ENCODE measurements at places on chromosomes 3 and 15. TPM values are rescaled to one million over a fixed set of nuclear protein-coding genes. Genes with fewer than 3 reads are reported as not detected.
A peak's percentile ranks its signal among the peaks of the same experiment; 100 is the strongest.

Gene TGM5
- not detected for total RNA-seq

Gene ITIH1
- total RNA-seq, result not detected

GRCh38 chr3:139187648-139188047 lies 143.0 kb upstream of the PRR23C start:
- no peak overlapping the region for H3K4me3 ChIP-seq
- no peaks in the 10 kb centered on the region for H3K36me3 ChIP-seq
- no peaks in the 10 kb centered on the region for H3K4me1 ChIP-seq
- H3K27ac ChIP-seq, result no peak overlapping the region
- no peak for DNase-seq

- no peak for DNase-seq
- no peak overlapping the region for H3K4me3 ChIP-seq
- H3K4me1 ChIP-seq, result no peaks in the 10 kb centered on the region
- no peaks in the 10 kb centered on the region for H3K27me3 ChIP-seq
- H3K27ac ChIP-seq, result no peak overlapping the region
- no peaks in the 10 kb centered on the region for H3K36me3 ChIP-seq
These were observed 24.7 kb downstream of the TRIM71 start for GRCh38 chr3:32842531-32842931.

DNA sequence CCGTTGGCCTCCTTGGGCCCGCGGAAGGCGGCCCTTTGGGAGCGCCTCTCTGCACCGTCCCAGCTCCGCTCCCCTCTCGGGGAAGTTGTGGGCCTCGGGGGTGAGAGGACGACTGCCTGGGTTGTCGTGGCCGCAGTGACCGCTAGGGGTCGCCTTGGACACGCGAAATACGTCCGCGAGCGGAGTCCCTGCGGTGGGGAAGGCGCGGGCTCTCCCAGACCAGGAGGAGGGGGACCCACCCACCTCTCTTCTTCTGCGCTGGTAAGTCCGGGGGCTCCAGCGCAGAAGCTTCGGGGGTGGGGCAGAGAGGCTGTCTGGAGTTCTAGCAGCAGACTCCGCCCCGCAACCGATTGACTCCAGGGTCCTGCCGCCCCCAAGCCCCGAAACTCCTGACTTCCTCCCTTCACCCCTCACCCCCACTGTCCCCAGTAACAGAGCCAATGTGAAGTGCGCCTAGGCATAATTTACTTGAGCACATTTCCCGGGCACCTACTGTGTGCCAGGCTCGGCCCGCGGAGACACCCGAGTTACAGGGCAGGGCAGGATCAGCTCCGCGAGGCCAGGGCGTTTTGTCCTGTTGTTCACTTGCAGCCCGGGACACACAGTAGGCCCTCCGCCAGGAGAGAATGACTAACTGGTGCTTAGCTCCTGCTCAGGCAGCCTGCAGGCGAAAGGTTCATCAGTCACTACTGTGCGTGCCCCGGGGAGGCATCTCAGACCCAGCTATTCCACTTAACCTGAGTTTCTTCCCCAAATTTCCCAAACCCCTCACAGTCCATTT lies 32.8 kb downstream of the DNASE1L3 start:
- no peaks in the 10 kb centered on the region for H3K36me3 ChIP-seq
- H3K27me3 ChIP-seq, result no peaks in the 10 kb centered on the region
- no peak overlapping the region for H3K27ac ChIP-seq
- peak; percentile 99 for DNase-seq
- H3K4me1 ChIP-seq, result no peaks in the 10 kb centered on the region
- H3K4me3 ChIP-seq, result no peak overlapping the region

Gene GPR156
- 0.42 TPM for total RNA-seq

Gene EPHB1
- 4.8 TPM for total RNA-seq

Gene CCPG1
- 108 TPM for total RNA-seq

- H3K27ac ChIP-seq, result no peak overlapping the region
- H3K27me3 ChIP-seq, result no peaks in the 10 kb centered on the region
- no peak for DNase-seq
These were observed 81.9 kb upstream of the CDV3 start for GRCh38 chr3:133491481-133492059.

DNA sequence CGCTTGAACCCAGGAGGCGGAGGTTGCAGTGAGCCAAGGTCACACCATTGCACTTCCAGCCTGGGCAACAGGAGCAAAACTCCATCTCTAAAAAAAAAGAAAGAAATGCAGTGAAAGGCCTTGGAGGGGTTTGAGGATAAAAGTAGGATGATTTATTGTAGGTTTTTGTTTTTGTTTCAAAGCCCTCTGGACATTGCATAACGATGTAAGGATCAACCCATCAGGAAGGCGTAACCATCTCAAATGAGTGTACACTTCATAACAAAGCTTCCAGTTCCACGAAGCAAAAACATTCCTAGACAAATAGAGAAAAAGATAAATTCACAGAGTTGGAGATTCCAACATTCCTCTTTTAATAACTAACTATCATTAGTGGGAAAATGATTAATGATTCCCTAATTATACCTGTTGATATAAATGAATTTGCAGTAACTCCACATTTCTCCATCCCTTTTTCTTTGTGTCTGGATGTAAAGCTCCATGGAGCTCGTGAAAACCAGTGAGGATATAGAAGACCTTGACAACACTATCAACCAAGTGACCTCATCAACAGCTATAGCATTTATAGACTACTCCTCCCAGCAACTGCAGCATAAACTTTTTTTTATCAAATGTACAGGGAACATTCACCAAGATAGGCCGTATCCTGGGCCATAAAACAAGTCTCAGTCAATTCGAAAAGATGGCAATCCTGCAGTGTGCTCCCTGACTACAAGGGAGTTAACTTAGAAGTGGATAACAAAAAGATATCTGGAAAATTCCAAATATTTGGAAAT lies 48.7 kb upstream of the PPP4R2 start:
- no peak overlapping the region for H3K27ac ChIP-seq
- H3K36me3 ChIP-seq, result peaks cover 1% of the 10 kb centered on the region
- H3K4me3 ChIP-seq, result no peak overlapping the region
- H3K4me1 ChIP-seq, result no peaks in the 10 kb centered on the region
- DNase-seq, result no peak

- no peak overlapping the region for H3K27ac ChIP-seq
- H3K27me3 ChIP-seq, result no peaks in the 10 kb centered on the region
- no peak for DNase-seq
These were observed 61.7 kb downstream of the TFDP2 start for GRCh38 chr3:142087676-142088075.

Gene NLGN1
- 15.5 TPM for total RNA-seq

DNA sequence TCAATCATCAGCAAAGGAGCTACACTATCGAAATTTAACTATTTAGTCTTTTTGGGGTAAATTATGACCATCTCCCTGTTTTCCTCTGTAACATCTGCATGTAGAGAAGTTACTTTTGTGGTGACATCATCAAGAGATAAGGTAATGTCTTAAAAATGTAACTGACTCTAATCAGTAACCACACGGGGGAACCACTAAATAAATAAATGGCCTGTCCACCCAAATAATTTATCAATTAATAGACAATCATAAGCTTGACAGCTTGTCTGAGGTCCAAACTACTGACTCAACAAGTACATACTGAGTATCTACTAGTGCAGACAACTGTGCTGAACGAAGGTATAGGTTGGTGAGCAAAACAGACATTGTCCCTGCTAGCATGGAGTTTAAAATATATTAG lies 219.3 kb downstream of the SLC9A9 start:
- no peaks in the 10 kb centered on the region for H3K36me3 ChIP-seq
- no peaks in the 10 kb centered on the region for H3K4me1 ChIP-seq
- no peaks in the 10 kb centered on the region for H3K27me3 ChIP-seq
- no peak overlapping the region for H3K27ac ChIP-seq
- no peak overlapping the region for H3K4me3 ChIP-seq

All from aorta (tissue), 5 donors.